ENCODE measurements at places on chromosomes 6 and 20.

DNA sequence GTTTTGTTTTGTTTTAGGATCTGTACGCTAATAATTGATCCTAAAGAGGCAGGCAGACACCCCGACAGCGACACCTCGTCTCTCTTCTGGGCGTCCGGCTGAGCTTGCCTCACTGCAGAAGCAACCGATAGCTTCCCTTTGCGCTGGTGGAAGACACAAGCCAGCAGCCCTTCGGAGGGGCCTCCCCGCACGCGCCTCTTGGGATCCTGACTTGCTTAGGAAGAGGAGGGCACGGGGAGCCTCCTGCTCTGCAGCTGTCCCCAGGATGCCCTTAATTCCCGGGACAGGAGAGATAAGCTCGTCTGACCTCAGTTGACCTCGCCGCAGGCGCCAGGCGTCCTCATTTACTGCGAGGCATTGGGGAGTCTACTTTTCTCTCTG is 94.0 kb downstream of the CD83 start:
- peak; percentile 37 for DNase-seq

DNA sequence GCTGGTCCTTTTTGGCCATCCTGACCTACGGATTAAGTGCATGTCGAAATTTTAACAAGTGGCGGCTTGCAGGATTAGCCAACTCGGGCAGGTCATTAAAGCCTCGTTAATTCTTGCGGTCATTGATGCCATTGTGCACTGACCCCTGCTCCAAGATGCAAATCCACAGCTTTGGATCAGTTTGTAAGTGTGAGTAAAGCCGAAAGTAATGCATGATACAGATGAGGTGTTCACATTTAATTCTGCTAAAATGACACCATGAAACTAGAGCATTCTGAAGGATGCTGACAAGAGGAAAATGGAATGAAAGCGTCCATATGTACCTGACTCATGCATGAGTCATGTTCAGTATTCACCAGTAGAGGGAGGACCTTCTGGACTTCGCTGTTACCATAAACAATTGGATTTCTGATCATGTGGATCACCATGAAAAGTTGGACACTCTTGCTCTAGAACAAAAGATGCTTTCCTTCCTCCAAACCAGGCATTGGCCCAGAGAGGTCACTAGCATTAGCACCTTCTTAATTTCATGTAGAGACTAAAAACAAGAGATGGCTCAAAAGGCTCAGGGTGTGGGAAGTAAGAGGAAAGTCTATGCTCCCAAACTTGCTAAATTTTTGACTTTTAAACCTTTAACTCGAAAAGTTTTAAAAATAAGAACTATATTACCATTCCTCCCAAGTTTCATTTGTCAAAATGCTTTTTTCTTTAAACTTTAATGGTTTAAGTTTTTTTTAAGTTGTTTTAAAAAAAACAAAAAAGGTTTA is 48.0 kb downstream of the MUC22 start:
- no peak for DNase-seq

GRCh38 chr6:21984561-21984960 is 312.3 kb downstream of the PRL start:
- no peak for DNase-seq

- DNase-seq, result no peak
Measured at GRCh38 chr20:56750430-56750829, 121.3 kb downstream of the TFAP2C start.

DNA sequence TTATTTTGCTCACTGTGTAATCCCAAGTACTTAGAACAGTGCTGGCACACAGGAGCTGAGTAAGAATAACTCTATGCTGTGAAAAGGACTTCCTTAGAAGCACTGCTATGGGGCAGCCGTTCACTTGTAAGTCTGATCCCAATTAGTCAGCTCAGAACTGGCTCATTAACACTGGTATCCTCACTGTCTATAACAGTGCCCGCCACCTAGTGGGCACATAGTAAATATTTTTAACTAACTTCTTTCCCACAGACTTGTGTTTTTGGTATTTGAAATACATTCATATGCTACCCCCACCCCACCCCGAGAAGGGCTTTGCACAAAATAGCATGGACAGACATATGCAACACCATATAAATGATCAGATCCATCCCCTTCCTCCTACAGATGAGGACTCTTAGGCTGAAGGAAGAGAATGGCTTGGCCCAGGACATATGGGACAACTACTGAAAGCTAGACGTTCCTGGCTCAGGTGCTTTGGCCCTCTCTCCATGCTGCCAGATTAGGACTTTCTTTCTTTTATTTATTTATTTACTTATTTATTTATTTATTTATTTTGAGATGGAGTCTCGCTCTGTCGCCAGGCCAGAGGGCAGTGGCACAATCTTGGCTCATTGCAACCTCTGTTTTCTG is 47.1 kb downstream of the DST start:
- DNase-seq, result peak; percentile 21

DNA sequence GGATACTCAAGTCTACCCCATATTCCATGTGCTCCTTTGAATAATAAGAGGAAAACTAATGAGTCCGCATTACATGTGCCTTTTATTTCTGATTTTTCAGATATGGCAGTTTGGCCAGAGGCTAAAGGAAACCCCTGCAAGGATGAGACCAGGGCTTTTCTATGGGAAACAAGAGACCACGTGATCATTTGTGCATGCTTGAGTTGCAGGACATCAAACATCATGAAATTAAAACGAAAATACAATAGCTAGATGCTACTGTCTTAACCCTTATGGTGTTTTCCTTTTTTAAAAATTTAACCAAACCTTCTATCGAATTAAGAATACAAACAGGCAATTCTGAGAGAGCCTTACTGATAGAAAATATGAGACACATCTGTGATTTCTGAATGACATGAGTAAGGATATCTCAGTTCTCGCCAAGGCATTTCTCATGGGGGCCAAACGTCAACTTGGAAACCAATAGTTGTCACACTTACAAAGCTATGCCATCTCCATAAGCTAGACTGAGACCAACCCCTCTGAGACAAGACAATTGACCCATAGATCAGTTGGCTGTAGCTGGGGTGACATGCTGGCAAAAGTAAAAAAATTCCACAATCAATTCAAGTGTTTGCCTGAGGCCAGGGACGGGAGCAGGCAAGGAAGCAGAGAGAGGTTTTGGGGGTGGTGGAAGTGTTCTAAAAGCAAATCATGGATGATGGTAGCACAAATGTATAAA is 52.8 kb downstream of the RIPOR2 start:
- DNase-seq, result no peak

GRCh38 chr6:111033628-111034289 is 51.9 kb downstream of the RPF2 start:
- no peak for DNase-seq

GRCh38 chr6:134850721-134851305 is 99.1 kb downstream of the ALDH8A1 start:
- DNase-seq, result no peak

GRCh38 chr6:82360552-82360951 is 3.1 kb upstream of the TPBG start:
- DNase-seq, result no peak

DNA sequence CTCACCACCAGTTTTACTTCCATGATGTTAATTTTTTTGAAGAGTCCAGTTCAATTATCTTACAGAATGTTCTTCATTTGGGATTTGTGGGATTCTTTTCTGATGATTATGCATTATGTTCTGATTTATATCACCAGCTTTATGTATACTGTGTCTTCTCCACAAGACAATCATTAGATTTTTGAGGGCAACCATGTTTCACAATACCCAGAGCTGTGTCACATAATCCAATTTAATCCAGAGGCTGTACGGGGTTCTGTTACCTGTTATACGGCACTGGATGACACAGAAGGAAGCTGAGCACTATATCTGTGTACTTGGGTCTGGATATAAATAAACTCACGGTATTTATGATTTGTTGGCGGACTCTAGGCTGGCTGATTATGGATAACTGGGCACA is 41.6 kb upstream of the RPN2 start:
- DNase-seq, result no peak

GRCh38 chr6:90397047-90397446 is 100.4 kb upstream of the BACH2 start:
- no peak for DNase-seq

DNA sequence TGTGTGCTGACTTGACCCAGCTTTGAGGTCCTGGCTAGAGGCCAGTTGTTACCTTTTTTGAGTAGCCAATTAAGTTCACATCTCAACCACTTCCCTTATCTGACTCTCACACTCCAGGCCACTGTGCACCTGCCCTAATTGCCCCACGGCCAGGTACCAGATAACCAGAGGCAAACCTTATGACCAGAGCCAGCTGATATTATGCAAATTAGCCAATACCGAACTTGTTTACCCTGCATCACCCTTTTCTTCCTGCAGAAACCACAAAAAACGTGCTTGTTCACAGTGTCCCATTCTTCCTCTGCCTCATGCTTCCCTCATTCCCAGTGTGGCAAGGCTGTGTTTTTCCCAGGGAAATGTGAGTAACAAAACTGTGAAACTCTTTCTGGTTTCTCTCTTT is 89.3 kb downstream of the HTR1B start:
- no peak for DNase-seq

- no peak for DNase-seq
Measured at GRCh38 chr6:38730140-38730862, 15.2 kb downstream of the DNAH8 start.

DNA sequence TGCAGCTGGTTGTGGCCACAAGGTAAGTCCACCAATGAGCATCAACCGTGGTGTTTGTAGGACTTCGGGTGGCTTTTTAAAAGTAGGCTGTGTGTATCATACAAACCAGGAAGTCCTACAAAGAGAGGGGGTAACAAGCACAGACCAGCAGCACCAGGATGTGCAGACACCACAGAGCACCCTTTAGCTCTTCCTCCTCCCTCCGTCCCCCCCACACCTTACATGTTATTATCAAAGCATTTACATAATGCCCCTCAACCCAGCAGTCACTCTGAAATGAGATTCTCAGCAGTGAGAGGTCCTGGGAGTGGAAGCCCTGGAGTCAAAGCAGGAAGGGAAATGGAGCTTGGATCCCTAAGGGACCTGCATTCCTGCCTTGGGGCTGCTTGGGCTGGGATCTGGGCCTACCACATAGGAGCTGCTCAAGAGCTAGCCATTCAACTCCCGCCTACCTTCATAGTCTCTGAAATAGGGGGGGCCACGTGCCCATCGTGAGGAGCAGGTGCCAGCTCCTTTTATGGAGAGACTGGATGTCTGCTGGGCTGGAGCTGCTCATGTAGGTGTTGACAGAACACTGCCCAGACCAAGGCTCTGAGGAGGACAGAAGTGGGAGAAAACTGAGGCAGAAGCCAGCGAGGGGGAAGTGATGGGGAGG is 90.6 kb downstream of the PSMB1 start:
- DNase-seq, result no peak

DNA sequence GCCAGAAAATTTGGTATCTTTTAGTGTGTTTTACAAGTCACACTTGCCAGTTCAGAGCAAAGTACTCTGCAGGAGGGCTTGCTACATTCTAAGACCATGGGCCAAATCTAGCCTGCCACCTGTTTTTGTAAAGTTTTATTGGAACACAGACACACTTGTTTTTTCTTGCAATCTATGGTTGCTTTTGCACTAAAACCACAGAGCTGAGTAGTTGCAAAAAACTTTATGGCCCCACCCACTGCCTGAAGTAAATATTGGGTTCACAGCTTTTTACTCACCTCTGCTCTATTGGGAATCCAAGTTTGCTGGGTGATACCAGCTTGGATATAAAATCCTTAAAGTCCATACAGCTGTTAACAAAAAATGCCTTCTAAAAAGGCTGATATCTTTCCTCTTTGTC is 109.0 kb downstream of the ZFP64 start:
- DNase-seq, result no peak

GRCh38 chr6:8803181-8803760 is 367.9 kb upstream of the SLC35B3 start:
- DNase-seq, result no peak

- no peak for DNase-seq
Measured at GRCh38 chr20:18496042-18496441, 983 bp downstream of the RBBP9 start.

DNA sequence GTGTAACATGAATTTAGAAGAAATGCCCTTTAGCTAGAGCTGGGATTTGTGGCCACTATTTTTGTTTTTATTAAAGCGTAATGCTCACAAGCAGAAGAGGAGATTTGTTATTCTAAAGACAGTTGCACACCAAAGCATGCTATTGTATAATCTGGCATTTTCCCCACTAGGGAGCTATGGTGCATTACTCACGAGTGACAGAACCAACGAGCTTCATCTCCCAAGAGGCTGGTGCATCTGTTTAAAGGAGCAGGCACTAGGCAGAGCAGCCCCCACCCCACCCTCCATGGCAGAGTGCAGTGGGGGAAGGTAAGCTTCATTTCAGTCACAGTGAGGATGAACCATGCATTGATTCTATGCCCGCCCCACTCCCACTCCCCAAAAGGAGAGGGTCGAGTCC is 287.3 kb upstream of the TSHZ2 start:
- no peak for DNase-seq

- DNase-seq, result no peak
Measured at GRCh38 chr20:57025261-57025660, 241.2 kb downstream of the BMP7 start.

DNA sequence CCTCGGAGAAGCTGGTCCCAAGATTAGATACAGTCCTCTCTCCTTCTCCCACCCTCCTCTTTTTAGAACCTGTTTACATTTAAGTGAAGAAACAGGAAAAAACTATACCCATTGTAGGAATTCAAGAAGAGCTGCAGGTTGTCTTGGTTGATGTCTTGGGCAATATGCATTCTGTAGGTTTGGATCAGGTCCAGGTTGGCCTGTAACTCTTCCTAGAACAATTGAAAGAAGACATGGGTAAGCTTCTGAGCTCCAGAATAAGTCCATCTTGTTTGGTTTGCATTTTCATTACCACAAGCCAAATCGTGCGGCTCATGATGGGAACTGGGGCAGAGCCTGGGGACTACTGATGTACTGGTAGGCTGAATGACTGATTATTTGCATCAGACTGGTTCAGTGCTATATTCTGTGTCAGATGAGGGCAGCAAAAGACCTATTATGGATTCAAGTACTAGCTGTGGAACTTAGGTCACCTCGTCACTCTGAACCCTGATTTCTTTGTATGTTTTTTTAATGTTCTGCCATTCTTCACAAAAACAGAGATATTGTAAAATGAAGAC is 20.3 kb upstream of the SLA2 start:
- no peak for DNase-seq
